Body of pancreas (tissue), 4 donors: ENCODE measurements at places on chromosomes 12 and 14.

DNA sequence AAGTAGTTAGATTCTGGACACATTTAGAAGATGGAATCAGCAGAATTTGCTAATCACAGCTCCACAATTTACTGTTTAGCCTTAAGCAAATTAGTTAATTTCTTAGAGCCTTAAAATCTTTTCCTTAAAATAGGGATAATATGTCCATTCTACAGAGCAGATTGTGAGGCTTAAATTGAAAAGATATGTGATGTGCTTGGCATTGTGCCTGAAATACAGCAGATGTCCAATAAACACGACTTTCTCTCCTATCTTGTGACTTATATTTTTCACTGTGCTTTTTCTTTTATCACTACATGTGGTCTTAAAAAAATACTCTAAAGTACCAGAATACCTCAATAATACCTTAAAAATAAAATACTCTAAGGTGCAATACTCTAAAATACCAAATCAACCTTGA is 30.6 kb downstream of the CCER1 start:
- no peak for DNase-seq

- DNase-seq: no peak
These were observed 127.2 kb downstream of the RIMBP2 start for GRCh38 chr12:130588696-130589539.

DNA sequence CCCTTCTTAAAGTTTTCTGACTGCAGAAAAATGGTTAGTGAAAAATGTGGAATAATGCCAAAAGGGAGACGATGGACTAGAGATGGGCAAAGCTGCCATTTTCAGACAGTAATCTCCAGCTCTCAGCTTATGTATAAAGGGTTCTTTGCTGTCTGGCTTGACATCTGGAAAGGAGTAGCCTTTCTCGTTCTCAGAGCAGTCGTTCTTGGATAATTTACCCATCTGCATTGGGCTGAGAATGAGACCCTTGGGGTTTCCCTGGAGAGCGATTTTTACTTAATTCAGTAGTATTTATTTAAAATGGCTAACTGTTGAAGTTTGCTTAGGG is 1.2 kb downstream of the NUDT4 start:
- no peak for DNase-seq

DNA sequence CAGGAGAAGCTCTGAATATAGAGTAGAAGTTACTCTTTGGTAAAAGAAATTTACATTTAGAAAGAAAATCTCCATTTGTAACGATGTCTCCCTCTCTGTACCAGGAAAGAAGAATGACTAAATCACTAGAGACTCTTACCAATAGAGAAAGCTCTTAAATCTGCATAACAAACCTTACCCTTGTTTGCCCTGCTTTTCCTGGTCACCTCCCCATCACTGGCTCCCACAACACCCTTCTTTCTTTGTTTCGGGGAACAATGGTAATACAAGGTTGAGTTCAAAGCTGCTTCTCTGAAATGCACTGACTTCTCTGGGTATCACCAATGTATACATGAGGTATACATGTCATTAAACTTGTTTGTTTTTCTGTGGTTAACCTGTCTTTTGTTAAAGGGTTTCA is 351.1 kb upstream of the FLRT2 start:
- DNase-seq: no peak

- DNase-seq: no peak
These were observed 24.1 kb downstream of the NTF3 start for GRCh38 chr12:5456030-5456429.

DNA sequence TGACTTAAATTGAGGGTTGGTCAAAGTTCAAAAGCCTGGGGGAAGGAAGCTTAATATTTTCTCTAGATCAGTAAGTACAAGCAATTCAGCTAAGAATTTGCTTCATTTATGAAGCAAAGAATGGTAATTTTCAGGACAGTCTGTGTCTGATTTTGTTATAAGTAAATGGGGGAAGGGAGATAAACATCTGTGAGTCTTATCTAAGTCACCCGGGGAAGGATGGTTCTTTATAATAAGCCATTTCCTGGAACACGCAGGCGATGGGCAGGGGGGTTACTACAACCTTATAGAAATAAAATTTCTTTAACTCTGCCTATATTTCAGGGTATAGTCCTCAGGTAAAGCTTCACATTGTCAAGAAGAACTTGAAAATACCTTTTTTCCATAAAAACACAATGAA is 42.9 kb downstream of the HELB start:
- no peak for DNase-seq

GRCh38 chr14:60720962-60721325 is 3.2 kb downstream of the SIX4 start:
- DNase-seq: no peak

DNA sequence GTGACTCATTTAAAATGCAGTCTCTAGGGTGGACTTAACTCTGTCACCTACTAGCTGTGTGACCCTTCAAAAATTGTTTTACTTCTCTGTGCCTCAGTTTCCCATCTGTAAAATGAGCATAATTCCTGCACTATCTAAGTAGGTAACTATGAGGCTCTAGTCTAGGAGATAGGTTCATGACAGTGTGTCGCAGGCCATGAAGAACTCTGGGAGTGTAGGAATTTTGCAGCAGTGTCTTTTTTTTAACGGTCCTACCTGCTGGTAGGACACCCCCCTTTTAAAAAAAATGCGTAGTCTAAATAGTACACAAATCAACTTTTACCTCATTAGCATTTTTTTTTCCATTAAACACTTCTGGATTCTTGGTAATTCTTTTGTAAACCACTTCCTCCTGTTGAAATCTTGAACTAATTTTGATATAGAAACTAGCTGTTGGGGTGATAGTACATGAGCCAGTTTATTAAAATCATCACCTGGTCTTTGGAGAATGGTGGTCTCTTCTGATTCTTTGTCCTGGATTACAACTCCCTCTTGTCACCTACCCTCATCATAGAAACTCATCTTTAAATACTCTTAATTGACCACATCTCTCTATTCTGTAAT is 86.0 kb upstream of the SLC38A2 start:
- no peak for DNase-seq

DNA sequence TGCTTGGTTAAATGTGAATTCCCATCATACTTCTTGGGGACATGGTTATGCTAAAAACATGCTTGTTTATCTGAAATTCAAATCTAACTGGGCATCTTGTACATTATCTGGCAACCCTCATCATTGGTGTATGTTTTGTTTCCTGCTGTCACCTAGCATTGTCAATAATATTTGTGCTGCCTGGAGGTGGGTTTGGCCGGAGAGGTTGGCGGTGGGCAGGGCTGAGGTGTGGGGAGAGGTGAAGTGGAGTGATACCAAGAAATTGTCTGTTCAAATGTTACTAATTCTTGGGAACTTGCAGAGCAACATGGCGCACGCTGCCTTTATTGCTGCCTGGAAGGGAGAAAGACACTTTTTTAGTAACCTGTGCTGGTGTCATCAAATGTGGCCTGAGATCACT is 280.5 kb downstream of the VRK1 start:
- no peak for DNase-seq

DNA sequence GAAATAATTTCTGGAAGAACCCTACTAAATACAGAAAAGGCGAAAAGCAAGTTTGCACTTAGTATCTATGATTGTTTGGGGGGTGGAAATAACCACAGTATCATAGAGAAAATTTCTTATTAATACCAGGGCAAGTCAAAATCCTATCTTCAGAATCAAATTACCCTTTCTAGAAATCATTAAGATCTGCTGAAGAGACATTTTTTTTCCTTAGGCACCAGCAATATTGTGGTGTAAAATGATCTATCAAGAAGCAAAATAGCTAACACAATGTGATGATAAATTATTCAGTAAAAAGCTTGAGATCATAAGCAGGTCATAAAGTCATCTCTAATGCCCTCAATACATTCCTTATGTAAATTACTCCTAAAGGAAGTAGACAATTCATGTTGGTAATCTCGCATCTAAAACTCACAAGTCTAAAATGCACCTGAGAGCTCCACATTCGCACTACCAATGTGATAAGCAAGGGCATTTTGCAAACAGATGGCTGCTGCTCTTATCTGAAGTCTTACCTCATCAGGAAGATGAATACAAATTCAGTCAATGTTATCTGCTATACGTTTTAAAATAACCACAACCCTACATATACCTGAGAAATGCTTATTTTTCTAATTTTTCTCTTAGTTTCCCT is 14.6 kb downstream of the HEATR5A start:
- DNase-seq: no peak

- no peak for DNase-seq
These were observed 245.4 kb upstream of the KRR1 start for GRCh38 chr12:75756771-75757170.

DNA sequence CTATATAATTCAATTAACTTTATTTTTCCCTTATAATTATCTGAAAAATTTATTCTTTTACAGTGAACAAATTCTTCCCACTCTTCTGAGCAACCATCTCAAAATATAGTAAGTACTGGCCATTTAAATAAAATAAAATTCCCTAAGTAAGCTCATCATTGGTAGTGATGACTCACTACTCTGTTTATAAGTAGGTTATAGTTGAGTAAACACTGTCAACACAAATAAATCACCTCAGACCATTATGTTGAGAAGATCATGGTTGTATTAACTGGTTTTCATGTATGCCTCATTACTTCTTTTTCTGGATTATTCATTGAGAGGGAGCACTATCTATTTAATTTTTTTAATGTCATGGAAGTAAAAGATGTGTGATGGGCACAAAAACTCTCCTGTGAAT is 220.5 kb downstream of the SEC23A start:
- no peak for DNase-seq
